ENCODE measurements at places on chromosomes 7 and 10. TPM values are rescaled to one million over a fixed set of nuclear protein-coding genes. Genes with fewer than 3 reads are reported as not detected.

DNA sequence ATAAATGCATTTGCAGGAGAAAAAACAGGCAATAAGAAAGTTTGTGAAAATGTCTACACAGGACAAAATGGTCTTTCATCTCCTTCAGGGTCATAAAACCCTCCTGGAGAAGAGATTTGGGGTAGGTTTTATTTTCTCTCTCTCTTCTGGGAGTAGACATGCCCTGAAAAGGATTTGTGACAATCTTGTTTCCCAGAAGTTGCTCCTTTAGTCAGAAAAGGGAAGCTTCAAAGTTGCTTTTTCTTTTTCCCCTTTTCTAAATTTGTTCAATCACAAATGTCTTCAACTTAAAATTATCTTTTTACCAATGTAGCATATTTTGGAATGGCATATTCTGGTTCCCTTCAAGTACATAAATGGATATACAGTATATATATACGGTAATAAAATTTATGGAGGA lies 9.4 kb upstream of the ANKRD22 start:
- H3K36me3 ChIP-seq, result no peaks in the 10 kb centered on the region
- H3K4me1 ChIP-seq, result no peaks in the 10 kb centered on the region
- no peaks in the 10 kb centered on the region for H3K27me3 ChIP-seq
- H3K27ac ChIP-seq, result no peak overlapping the region
- no peak overlapping the region for H3K4me3 ChIP-seq

GRCh38 chr10:60664859-60665258 lies 113.4 kb upstream of the CDK1 start:
- no peak for DNase-seq
- no peaks in the 10 kb centered on the region for H3K27me3 ChIP-seq
- H3K4me1 ChIP-seq, result peaks cover 7% of the 10 kb centered on the region
- H3K36me3 ChIP-seq, result no peaks in the 10 kb centered on the region
- no peak overlapping the region for H3K27ac ChIP-seq
- H3K4me3 ChIP-seq, result no peak overlapping the region

Gene HTR7
- 0.26 TPM for total RNA-seq

DNA sequence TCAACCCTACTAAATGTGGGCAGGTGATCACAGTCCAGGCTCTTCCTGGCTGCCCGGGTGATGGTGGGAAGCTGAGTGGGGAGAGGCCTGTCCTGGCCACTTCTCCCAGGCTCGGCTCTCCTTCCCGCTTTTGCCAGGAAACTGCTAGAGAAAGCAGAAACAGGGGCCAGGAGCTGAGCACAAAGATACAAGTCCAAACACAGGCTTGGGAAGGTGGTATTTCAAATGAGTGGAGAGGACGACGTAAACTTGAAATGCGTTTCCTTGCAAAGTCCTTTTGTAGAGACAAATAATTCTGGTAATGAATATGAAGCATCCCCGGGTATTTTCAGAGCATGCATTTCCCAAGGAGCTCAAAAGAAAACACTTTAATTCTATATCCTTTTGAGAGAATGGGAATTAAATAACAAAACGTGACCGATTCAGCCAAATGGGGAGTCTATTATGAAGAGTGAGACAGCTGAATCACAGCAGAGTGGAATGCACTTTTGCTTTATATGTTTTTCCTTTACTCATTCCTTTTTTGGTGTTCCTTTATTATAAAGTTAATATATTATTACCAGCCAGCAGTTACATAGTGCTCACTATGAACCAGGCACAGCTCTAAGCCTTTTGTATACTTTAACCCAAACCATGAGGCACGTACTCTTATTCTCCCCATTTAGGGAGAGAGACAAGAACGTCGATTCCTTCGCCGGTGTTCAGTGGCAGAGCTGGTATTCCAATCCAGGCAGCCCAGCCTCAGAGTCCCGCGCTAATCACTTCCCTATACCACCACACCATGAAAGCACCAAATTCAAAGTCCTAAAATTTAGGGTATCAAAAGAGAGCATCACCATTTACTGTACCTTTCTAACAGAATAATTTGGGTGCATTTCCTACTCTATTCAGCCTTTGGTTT lies 218.2 kb upstream of the KLF14 start:
- H3K27ac ChIP-seq, result no peak overlapping the region
- DNase-seq, result no peak
- H3K36me3 ChIP-seq, result no peaks in the 10 kb centered on the region
- no peaks in the 10 kb centered on the region for H3K27me3 ChIP-seq

Gene C7orf33
- total RNA-seq, result 0.13 TPM

Gene SVOPL
- total RNA-seq, result not detected

Gene PPP1R17
- total RNA-seq, result not detected

Gene TM9SF3
- 53.5 TPM for total RNA-seq

DNA sequence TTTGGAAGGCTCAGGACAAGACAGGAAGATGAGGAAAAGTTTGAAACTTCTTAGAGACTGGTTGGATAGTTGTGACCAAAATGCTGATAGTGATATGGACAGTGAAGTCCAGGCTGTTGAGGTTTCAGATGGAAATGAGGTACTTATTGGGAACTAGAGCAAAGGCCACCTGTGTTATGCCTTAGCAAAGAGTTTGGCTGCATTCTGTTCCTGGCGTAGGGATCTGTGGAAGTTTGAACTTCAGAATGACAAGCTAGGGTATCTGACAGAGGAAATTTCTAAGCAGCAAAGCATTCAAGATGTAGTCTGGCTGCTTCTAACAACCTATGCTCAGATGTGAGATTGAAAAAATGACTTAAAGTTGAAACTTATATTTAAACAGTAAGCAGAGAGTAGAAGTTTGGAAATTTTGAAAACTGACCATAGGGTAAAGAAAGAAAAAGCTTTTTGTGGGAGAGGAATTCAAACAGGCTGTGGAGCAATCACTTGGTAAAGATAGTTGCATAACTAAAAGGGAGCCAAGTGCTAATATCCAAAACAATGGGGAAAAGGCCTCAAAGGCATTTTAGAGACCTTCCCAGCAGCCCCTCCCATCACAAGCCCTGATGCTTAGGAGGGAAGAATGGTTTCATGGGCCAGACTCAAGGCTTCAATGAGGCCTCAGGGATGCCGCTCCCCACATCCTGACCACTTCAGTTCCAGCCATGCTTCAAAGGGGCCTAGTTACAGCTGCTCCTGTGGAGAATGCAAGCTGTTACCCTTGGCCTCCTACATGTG lies 415.1 kb downstream of the INHBA start:
- H3K36me3 ChIP-seq, result no peaks in the 10 kb centered on the region
- DNase-seq, result no peak
- no peaks in the 10 kb centered on the region for H3K4me1 ChIP-seq

DNA sequence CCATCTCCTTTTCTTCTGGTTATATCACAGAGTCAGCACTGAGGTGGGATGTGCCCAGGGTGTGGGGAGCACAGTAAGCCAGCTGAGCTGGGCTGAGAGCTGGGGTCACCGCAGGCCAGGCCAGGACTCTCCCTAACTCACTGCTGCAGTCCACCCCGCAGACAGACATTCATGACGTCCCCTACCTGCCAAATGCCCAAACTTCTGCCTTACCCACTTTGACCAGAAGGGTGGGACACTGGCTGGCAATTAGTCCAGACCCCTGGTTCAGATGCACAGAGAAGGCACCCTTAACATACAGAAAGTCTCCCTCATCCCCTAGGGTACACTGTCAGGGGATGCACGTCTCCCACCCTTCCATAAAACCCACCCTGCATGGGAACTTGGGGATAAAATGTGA lies 2.1 kb downstream of the DRGX start:
- H3K4me3 ChIP-seq, result no peak overlapping the region
- H3K36me3 ChIP-seq, result no peaks in the 10 kb centered on the region
- no peak overlapping the region for H3K27ac ChIP-seq
- H3K4me1 ChIP-seq, result no peaks in the 10 kb centered on the region
- DNase-seq, result no peak
- no peaks in the 10 kb centered on the region for H3K27me3 ChIP-seq

Gene CTBP2
- total RNA-seq, result 69.0 TPM

GRCh38 chr10:52409195-52409594 lies 95.1 kb downstream of the DKK1 start:
- H3K27ac ChIP-seq, result no peak overlapping the region
- no peaks in the 10 kb centered on the region for H3K27me3 ChIP-seq
- H3K4me1 ChIP-seq, result no peaks in the 10 kb centered on the region
- H3K36me3 ChIP-seq, result no peaks in the 10 kb centered on the region
- no peak for DNase-seq

- DNase-seq, result no peak
- H3K4me1 ChIP-seq, result peaks cover 20% of the 10 kb centered on the region
- H3K4me3 ChIP-seq, result no peak overlapping the region
- no peaks in the 10 kb centered on the region for H3K36me3 ChIP-seq
- H3K27ac ChIP-seq, result no peak overlapping the region
Measured at GRCh38 chr10:30786131-30786530, 156.6 kb upstream of the LYZL2 start.

Gene TAS2R39
- total RNA-seq, result not detected

Gene LRRD1
- total RNA-seq, result 0.05 TPM

DNA sequence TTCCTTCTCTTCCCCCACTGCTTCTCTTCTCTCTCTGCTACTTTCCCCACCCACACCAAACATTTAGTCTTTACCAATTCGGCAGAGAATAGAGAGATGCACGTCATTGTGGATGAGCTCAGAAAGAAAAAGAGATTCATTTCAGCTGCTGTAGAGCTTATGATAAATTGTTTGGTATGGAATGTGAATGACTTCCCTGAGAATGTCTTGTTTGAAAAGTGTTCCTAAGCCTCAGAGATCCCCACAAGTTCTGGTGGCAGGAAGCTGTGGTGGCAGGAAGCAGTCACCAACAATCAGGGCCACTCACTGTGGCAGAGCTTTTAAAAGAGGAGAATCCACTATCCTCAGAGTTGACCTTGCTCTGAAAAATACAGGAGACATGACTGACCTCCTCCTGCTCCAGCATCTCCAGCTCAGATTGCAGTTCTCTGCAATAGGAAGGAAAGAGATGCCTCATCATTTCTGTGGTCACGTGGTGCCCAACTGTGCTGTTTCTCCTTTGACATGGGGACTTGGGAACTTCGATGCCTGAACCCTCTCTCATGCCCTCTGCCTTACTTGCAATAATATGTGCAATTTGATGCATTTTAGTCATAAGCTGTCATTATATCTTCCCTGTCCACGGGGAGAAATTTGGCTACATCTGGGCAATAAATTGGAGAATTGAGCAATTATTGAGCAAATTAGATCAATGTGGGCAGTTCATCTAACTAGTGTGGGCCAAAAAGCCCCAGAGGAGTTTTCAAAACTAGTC lies 76.5 kb downstream of the BMPER start:
- DNase-seq, result no peak
- no peaks in the 10 kb centered on the region for H3K4me1 ChIP-seq
- H3K4me3 ChIP-seq, result no peak overlapping the region
- H3K36me3 ChIP-seq, result no peaks in the 10 kb centered on the region
- no peaks in the 10 kb centered on the region for H3K27me3 ChIP-seq

GRCh38 chr7:1698951-1699350 lies 28.9 kb downstream of the ELFN1 start:
- no peaks in the 10 kb centered on the region for H3K27me3 ChIP-seq
- no peak overlapping the region for H3K4me3 ChIP-seq
- DNase-seq, result no peak
- no peaks in the 10 kb centered on the region for H3K36me3 ChIP-seq
- H3K4me1 ChIP-seq, result peaks cover 10% of the 10 kb centered on the region

DNA sequence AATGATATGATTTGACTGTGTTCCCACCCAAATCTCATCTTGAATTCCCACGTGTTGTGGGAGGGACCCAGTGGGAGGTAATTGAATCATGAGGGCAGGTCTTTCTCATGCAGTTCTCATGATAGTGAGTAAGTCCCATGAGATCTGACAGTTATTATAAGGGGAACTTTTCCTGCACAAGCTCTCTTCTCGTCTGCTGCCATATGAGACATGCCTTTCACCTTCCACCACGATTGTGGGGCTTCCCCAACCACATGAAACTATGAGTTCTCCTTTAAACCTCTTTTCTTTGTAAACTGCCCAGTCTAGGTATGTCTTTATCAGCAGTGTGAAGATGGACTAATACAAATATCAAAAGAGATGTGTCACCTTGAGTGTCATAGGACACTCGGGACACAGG lies 502.7 kb upstream of the PODXL start:
- H3K27me3 ChIP-seq, result no peaks in the 10 kb centered on the region
- DNase-seq, result no peak
- no peaks in the 10 kb centered on the region for H3K36me3 ChIP-seq
- H3K4me1 ChIP-seq, result no peaks in the 10 kb centered on the region
- no peak overlapping the region for H3K27ac ChIP-seq

DNA sequence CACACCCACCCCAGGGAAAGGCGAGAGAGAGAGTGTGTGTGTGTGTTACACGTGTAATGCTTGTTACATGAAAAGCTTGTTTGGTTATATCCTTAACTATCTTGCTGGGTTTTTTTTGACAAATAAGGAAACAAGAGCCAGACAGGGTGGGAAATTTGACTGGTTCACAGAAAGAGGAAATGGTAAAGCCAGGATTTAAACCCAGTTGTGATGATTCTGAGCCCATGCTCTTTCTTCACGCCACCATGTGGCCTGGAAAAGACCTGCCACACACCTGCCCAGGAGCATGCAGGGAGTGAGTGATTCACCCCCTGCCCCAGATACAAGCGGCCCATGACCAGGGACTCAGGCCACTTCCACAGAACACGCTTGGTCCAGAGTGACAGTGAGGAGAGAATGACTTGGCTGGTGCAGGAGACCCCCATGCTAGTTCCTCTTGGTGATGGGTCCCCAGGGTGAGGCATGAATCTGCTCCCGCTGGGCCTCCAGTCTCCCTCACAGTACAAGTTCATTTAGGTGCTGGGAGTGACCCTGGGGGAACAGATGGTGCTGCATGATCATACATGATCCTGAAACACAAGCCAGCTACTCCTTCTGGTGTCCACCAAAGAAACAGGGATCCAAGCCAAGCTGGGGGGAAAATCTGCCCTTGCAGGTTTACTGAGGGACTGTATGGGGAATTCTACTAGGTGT lies 21.0 kb upstream of the EIF5AL1 start:
- H3K4me3 ChIP-seq, result no peak overlapping the region
- peak overlapping the region; percentile 75 for H3K27ac ChIP-seq
- DNase-seq, result no peak

GRCh38 chr7:29469976-29470557 lies 93.6 kb upstream of the PRR15 start:
- 0 out of 2 replicates have a peak, but pooled peaks cover 2% of the 10 kb centered on the region for H3K36me3 ChIP-seq
- no peak for DNase-seq
- H3K4me3 ChIP-seq, result no peak overlapping the region
- no peaks in the 10 kb centered on the region for H3K27me3 ChIP-seq
- no peak overlapping the region for H3K27ac ChIP-seq

DNA sequence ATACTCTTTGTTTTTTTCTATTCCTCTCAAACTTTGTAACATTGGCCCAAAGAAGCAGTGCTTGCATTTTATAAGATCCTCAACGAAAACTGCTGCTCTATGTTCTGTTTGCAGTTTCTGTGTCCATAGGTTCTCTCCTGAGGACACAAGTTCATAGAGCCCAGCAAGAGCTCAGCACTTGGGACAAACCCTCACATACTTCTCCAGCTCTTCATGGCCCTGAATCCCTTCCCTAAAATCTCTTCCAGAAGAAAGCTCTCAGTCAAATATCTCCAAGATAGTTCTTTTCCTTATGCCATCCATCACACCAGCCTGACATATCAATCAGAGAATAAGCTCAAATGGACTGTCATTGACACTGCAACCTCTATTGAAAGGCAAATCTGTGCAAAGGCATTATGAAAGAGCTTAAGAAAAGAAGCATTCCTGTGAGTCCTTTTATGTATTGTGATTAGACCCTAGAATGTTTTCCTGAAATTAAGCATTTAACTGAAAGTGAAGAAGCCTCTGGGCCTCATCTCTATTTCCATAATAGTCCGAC lies 405.5 kb downstream of the ANKRD7 start:
- no peaks in the 10 kb centered on the region for H3K27me3 ChIP-seq
- H3K27ac ChIP-seq, result no peak overlapping the region
- no peak overlapping the region for H3K4me3 ChIP-seq
- no peak for DNase-seq

- H3K4me3 ChIP-seq, result no peak overlapping the region
- H3K27ac ChIP-seq, result no peak overlapping the region
- peaks cover 57% of the 10 kb centered on the region for H3K36me3 ChIP-seq
Measured at GRCh38 chr7:154946166-154946565, 56.8 kb downstream of the PAXIP1 start.

Data from SJCRH30 (cell line).